ENCODE measurements at places on chromosomes 7 and 10.
A peak's percentile ranks its signal among the peaks of the same experiment; 100 is the strongest.

- no peak for DNase-seq
These were observed 7.6 kb upstream of the SLC26A3 start for GRCh38 chr7:107810626-107811025.

GRCh38 chr10:33579996-33580395 is 245.5 kb upstream of the NRP1 start:
- no peak for DNase-seq

- DNase-seq = no peak
These were observed 544.9 kb upstream of the ADARB2 start for GRCh38 chr10:2282202-2282601.

GRCh38 chr7:30845426-30846135 is 66.1 kb upstream of the AQP1 start:
- DNase-seq = no peak

- no peak for DNase-seq
These were observed 148.6 kb upstream of the FAM3C start for GRCh38 chr7:121544726-121545125.

DNA sequence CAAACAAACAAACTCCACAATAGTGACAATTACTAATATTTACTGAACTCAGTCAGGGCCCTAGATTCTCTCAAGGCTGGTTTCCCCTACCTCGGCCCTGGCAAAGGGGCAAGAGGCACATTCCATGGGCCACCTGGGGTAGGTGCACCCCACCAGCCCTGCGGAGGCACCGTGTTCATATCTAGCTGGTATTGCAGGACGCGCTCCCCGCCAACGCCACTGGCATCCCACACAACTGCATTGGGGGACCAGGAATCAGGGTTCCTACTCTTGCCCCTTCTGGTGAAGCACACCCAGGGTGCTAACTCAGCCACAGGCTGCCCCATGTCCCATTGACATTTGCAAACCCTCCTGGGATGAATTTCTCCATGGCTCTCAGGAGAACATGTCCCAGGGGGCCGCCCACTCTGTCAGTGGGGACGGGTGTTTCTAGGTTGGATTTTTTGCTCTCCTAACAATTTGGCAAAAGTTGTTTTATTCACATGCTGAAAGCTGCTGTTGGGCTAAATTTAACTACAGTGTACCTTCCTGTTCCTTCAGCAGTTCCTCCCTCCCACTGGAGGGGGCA is 76.7 kb downstream of the ZRANB1 start:
- DNase-seq = no peak

DNA sequence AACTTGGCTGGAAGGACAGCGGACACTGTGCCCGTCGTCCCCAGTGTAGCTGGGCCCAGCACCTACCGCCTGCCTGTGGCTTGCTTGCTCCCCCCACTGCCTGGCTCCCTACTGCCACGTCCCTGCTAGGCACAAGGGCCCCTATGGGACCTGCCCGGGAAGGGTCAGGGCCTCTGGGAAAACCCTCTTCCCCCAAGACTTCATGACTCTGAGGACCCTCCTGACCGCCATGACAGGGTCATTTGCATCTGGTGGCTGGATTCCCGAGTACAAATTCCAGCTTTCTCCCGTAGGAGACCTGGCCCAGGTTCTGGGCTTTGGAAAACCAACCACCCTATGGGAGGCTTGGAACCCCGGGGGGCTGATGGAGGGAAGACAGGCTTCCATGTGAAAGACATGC is 1.4 kb upstream of the MMD2 start:
- no peak for DNase-seq

DNA sequence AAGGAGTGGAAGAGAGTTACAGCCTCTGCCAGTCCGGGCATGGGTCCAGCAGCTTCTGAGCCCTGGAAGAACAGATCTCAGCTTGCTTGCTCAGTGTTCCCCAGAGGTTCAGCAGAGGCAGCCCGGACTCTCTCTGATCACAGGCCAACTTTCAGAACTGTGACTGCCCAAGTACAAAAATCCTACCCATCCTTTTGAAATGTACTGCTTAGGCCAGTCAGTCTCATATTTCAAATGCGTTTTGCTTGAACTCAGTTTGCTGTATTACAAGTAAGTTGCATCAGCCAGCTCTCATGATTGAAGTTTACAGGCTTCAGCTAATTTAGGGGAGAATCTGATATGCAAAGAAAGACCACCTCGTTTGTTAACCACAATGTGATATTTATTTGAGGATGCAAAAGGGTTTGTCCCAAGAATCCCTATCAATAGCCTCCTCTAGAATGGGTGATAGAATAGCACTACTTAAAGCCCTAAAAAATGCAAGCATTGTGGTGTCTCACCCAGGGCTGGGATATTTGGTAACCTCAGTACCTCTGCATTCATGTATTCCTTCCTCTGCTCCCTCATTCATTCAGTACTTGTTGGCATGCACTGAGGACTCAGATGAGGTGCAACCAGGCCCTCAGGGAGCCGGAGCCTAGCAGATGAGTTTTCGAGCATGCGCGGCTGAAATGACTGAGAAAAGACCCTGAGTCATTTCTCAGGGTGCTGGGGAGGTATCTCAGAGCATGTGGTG is 7.0 kb downstream of the AIMP2 start:
- DNase-seq = peak; percentile 41

DNA sequence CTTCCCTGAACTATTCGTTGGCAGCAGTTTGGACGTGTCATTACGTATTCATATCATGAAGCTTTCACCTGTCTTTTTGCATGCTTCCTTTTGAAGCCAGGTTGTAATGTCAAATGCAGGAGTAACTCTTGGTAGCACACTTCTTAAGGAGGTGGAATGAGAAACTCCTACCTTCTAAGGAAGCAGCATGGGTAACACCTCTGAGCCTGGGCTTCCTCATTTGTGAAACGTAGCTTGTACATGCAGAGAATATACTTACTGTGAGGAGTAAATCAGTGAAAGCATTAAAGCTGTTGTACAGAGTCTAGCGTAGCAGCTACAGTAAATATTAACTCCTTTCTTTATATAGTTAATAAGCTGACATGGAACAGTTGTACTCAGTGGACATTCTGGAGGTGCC is 21.1 kb downstream of the CUL1 start:
- no peak for DNase-seq

GRCh38 chr7:76300166-76300731 is 2.2 kb upstream of the HSPB1 start:
- no peak for DNase-seq

GRCh38 chr10:86594535-86594934 is 59.8 kb upstream of the OPN4 start:
- DNase-seq = no peak

DNA sequence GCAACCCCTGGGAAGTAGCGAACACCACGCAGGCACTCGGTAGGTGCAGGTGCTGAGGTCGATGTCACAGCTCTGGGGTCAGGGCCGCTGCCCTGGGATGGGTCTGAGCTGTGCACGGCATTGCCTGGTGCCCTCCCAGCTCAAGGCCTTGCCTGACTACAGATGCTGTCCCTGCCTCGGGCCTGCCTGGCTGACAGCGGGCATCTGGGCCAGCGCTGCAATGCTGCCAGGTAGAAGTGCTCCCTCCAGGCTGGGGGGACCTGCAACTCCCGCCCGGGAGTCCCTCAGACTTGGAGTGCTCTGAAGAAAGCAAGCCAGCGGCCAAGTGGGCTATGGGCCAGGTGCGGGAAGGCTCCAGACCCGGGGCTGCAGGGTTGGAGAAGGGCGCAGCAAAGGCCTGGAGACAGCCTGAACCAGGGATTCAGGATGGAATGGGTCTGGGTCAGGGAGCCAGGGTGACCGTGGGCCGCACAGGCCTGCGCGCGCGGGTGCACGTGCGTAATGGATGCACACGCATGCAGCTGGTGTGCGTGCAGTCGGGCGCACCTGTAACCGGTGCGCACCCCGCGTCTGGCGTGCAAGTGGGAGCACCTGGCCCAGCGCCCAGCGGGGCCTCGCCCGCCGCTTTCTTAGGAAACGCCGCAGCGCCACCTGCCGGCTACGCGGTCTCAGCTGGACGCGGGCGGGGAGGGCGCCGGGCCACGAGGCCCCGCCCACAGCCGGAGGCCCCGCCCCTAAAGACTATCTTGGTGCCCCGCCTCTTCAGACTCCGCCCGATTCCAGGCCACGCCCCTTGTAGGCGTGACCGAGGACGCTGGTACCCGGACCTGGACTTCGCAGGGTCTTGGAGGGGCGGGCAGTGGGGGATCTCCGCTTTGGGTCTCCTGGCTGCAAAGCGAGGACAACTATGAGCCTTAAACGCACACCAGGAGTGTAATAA is 46.7 kb downstream of the MICALL2 start:
- peak; percentile 97 for DNase-seq

GRCh38 chr10:55979203-55979602 is 381.9 kb downstream of the ZWINT start:
- no peak for DNase-seq

- DNase-seq = no peak
These were observed 428.2 kb downstream of the PARD3 start for GRCh38 chr10:34386921-34387320.

- DNase-seq = no peak
These were observed 33.3 kb upstream of the MNX1 start for GRCh38 chr7:157043745-157044144.

GRCh38 chr10:12925845-12926244 is 75.7 kb downstream of the CCDC3 start:
- DNase-seq = no peak

DNA sequence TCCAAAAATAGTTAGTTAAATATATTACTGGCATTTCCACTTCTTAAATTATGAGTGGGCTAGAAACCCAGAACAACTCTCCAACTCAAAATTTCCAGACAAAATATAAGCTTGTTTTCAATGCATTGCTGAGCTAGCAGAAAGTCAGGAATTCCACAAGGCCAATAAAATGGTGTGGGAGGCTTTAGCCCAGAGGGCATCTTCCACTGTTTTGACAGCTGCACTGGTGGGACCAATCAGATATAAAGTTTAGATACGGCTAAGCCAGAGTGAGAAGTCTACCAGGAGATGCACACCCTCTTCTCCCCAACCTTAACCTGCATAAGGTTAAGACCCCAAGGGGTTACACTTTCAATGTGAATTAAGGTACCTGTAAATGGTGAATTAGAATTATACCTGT is 76.6 kb downstream of the AMPH start:
- no peak for DNase-seq

- DNase-seq = no peak
These were observed 28.7 kb downstream of the CSGALNACT2 start for GRCh38 chr10:43166880-43167497.

DNA sequence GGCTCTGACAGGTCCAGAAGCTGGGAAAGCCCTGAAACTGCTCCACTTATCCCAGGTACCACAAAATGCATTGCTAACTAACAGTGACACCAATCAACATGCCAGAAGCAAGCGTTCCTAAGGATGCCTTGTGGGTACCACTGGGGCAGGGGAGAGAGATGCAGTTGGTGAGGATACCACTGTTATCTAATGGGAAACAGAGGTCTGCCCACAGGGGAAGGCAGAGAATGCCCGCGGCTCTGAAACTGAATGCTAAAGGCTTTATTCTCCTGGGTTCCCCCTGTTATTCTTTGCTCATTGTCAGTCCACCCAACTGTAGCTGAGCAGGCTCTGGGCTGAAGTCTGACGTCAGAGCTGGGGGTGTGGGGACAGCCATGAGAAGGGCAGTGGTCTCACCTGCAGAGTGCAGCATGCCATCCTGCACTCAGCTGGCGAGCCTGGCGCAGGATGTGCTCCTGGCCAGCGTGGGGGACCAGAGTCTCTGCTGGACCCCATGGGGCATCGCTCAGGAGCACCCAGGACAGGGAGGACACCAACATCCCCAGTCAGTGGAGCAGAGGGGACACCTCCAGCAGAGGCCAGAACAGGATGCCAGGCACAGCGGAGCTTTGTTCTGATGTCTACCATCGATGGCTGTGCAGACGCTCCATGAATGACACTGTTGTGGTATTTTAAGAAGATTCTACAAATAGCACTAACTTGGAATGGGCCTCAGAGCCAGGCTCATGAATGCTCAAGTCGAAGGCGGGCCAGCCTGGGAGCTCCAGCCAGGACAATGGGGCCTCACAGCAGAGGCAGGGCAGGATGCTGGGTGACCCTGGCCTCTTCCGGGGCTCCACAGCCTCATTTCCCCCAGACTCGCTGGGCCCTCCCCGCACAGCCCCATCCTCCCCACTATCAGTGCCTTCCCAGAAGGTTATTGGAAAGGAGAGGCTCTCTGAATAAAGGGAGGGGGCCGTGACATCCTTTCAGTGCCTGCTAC is 95.8 kb downstream of the ARHGAP22 start:
- peak; percentile 11 for DNase-seq

DNA sequence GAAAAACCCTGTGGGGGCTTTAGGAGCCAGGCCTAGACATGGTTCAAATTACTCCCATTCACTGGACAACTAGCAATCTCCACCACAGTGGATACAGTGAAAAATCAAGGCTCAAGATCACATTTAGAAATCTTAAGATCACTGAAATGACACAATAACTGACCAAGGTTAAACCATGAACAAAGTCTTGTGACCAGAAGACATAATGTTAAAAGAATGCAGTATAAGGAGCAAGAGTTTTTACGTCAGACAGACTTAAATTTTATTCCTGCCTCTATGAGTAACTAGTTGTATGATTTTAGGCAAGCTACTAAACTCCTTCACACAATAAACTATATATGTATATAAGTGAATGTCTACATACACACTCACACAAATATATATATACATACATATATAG is 68.5 kb downstream of the MICU1 start:
- no peak for DNase-seq

GRCh38 chr10:127117125-127117524 is 79.3 kb downstream of the INSYN2A start:
- peak; percentile 53 for DNase-seq

All from stimulated activated CD8-positive, alpha-beta memory T cell treated with anti-CD3 and anti-CD28 coated beads, Interleukin-4, amount 100 ng/mL, for 48 hours (primary cell).